ENCODE measurements at places on chromosomes 4 and X.

GRCh38 chrX:12777670-12778069 is 13.5 kb upstream of the PRPS2 start:
- DNase-seq: no peak

DNA sequence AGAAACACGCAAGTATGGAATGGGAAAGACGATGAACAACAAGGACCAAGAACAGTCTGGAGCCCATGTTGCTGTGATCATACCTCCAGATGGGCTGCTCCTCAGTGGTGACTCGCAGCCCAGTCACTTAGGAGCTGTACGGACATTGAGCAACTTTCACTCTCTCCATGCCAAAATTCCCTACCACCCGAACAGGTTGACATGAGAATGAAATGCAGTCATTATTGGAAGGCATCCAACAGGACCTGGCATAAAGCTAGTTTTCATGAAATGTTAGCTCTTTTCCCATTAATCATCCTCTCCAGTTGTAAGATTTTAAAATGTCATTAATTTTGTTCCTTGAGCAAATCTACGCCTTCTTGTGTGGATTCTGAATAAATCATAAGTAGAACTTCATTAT is 82.7 kb upstream of the GPM6B start:
- no peak for DNase-seq

GRCh38 chr4:108060164-108060563 is 70.5 kb downstream of the HADH start:
- no peak for DNase-seq

DNA sequence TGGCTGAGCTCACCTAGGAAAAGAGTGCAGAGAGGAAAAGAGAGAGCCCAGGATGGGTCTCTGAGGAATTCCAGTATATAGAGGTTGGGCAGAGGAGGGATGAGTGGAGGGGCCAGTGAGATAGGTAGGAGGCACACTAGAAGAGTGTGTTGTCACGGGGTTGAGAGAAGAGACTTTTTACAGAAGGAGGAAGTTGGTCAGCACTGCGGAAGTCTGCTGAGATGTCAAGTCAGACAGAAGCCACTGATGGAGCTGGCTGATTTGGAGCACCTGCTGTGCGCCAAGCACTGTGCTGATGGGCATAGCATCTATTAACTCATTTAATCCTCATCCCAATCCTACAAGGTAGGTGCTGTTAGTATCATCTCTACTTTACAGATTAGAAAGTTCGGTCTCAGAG is 60.4 kb downstream of the EFNB1 start:
- no peak for DNase-seq

DNA sequence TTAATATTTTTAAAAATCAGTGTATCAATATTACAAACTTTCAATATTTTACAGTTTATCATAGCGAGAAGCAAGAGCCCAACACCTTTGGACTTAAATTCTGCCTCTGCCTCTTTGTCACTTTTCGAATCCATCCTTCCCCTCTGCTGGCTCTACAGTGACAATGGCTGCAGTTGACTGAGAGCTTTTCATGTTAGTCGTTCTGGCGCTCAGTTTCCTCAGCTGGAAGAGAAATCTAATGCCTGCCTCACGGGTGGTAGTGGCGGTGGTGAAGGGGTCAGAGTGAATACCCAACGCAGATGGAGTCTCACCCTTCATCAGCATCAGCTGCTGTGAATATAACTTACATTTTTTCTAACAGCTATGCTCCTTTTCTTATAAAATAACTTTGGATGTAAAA is 144.8 kb downstream of the NWD2 start:
- no peak for DNase-seq

DNA sequence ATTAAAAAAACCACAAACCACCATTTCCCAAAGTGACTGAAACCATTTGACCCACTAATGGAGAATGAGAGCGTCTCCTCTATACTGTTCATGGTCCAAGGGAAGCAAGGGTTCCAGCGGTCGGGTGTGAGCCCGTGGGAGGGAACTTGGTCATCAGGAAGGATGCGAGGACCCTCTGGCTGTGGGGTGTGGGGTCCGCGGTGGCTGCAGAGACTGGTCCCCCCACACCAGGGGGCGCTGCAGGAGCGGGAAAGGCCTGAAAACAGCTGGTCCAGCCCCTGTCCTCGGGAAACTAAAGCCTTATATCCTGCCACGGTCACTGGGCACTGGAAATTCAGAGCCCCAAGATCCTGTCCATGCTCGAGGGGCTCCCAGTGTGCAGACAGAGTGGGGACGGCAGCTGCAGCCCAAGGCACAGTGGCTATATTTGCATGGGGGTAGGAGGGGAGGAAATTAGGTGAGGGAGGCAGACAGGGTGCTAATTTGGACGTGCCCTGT is 4.3 kb downstream of the BLOC1S4 start:
- peak; percentile 75 for DNase-seq

- no peak for DNase-seq
These were observed 171.4 kb downstream of the AASDH start for GRCh38 chr4:56215901-56216300.

- no peak for DNase-seq
These were observed 164.2 kb downstream of the STIM2 start for GRCh38 chr4:27024805-27025204.

DNA sequence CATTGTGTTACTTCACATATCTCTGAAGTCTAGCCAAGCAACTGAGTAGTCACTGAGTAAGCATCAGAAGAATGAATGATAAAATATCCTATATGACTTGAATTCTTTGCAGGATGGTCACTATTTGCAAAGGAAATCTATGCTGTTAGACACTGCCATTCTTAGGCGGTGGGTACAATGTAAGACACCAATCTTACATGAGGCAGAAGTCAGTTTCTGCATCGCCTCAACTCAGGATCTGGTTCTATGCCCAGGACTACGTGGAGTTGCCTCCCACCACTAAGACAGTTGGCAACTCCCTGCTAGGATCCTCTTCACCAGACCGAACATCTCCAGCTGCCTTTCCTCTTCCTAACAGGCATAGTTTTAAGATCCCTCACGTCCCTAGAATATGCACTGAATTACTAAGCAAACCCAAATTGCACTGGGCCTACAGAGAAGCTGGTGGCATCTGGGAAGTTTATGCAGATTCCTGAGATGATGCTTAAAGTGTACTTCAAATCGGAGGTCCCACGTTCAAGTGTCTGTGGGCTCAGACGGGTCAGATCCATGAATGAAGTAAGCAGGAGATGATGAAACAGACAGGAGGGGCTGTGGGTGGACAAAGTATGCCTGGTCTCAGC is 45.6 kb downstream of the SEL1L3 start:
- no peak for DNase-seq

- DNase-seq: no peak
These were observed 37.7 kb downstream of the MAOA start for GRCh38 chrX:43693602-43694406.

GRCh38 chr4:69984030-69984443 is 11.7 kb upstream of the STATH start:
- no peak for DNase-seq

- DNase-seq: peak; percentile 43
These were observed 116.0 kb upstream of the RPS6KA3 start for GRCh38 chrX:20382518-20383297.

DNA sequence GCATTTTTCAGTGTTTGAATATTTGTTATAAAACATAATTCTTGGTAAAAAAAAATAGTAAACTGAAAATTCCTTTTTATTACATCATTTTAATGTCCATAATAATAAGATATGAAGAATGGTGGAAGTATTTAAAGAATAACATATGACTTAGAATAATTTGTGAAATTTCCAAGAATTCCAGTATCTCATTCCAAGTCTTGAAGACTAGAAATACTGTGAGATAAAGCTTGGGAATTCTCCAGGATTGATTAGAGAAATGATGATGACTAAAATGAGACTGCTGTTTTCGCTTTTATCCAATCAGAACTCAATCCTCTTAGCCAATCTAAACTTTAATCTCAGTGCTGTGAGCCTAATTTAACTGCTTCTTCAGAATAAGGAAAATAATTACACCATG is 184.2 kb upstream of the HCCS start:
- no peak for DNase-seq

DNA sequence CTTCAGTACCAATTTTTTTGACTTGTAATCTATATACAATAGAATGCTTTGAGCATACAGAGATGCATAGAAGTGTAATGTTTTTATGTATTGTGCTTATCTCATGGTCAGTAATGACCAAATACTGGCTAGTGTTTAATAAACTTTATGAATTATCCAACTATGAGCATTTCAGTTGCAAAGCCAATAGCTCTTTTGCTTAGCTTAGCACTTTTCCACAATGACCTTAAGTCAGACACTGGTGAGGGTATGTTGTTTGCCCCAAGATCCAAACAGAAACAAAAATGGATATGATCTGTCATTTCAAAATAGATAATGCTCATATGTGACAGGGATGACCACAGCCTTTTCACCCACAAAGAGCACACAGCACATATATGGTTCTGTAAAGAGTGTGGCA is 393.0 kb downstream of the AFF2 start:
- DNase-seq: no peak

- DNase-seq: no peak
These were observed 63.9 kb downstream of the FHDC1 start for GRCh38 chr4:153000076-153000420.

DNA sequence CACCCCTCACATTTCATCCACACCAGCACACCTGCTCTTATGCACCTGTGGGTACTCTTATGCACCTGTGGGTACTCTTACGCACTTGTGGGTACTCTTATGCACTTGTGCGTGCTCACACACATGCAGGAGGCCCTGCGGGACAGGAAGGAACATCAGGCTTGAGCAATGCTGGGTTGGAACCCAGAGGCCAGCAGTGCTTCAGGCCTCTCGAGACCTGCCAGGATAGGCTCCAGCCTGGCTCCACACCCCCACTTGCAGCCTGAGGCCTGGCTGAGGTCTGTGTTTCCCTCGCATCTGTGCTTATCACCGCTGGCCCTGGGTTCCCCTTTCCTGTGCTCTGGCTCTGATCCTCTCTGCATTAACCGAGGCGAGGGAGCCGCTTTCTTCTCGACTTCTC is 34.7 kb downstream of the SORCS2 start:
- DNase-seq: no peak

DNA sequence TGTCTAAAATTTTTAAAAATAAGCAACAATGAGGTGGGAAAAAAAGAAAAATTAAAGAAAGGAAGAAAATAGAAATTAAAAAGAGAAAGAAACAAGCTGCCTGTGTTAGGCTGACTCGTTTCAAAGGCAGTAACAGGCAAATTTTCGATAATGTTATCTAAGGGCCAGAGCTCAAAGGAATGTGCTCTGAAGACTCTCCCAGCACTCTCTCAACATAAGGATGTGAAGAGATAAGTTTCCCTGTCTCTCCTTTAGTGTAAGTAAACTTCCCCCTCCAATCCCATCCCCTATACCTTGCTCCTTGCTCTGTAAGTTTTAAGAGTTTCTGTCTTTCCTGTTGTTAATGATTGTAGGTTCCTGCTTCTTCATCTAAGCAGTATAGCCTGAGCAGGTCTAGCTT is 172.8 kb downstream of the TEX13C start:
- DNase-seq: no peak

GRCh38 chr4:3573131-3573530 is 40.9 kb upstream of the LRPAP1 start:
- DNase-seq: no peak

DNA sequence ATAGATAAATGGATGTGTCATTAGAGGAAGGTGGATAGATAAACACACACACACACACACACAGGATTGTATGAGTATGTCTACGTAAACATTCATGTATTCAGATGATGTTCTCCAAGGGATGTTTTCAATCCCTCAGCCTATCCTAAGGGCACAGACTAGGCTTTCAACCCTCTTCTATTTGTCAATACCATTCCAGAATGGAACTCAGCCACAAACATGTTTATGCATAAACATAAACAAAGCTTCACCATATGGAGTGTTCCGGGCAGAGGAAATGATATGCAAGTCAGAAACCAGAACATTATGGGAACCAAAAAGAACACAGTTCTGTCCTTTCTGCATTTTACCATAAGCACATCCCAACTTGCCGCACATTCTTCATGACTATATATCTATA is 25.0 kb downstream of the CRMP1 start:
- DNase-seq: no peak

DNA sequence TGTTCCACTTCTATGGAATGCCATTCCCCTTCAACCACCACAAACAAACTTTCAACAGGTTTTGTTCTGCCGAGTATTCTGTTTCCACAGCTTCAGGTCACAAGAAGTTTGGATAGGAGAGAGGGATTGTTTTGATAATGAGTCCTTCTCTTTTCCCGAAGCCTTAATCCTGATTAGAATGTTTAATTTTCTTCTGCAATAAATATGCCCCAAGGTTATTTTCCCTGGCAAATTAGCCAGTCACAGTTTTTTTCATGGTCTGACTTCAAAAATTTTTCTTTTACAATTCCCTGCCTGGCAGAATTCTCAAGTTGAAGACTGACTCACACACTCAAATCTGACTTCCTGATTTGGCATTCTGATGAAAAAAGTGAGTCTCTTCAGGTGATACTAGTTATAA is 33.1 kb upstream of the EDNRA start:
- no peak for DNase-seq

DNA sequence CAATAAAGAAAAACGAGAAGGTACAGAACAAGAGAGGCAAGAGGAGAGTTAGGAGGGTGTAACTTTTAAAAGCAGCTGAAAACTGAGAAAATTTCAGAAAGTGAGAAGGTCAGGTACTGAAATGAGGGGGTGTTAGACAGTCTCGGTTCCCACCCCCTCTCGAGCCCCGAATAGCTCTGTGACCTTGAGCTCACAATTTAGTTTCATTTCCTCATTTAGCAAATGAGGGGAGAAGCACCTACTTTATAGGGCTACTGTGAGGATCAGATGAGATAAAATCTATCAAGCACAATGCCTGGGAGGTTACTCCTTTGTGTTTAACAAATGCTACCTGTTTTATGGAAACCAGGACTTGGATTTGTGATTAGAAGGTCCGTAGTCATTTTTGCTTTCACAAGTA is 4.9 kb downstream of the UGT8 start:
- no peak for DNase-seq

DNA sequence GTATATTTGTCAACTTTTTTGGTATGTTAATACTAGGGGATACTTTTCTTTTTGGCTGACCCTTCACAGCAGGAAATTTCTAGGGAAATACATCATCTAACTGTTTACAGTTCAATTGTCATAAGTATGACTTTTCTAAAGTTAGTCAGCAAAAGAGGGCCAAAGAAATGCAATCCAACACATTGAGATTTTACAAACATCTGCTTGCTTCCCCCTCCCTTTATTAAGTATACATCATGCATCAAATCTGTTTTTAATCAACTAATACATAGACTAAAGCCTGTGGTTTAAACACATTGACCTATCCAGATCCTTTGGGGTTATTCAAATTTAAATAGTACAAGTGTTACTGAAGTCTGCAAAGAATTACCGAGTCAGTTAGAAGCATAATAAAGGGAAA is 93.9 kb downstream of the MID1 start:
- DNase-seq: no peak

- DNase-seq: peak; percentile 69
These were observed 47.7 kb downstream of the EVC start for GRCh38 chr4:5758741-5759140.

DNA sequence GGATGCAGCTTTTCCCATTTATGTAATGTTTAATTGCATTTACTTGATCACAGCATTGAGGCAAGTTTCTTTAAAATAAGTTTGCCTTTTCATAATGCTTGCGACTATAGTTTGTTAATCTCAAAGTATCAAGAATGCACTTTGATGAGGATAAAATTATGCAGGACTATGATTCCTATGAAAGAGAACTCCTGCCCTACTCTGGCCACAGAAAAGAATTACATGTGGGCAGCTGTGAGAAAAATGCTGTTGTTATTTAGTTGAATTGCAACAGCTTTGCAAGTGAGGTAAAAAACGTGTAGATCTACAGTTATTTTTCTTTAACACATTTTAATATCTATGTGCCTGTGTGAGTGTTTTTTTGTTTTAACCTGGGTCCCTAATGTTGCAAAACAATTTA is 12.5 kb upstream of the OSTC start:
- DNase-seq: no peak
